NCI-H1436 treated with DMSO at 0.1 percent for 48 hours (cell line): ENCODE measurements at places on chromosomes 2 and 18.

DNA sequence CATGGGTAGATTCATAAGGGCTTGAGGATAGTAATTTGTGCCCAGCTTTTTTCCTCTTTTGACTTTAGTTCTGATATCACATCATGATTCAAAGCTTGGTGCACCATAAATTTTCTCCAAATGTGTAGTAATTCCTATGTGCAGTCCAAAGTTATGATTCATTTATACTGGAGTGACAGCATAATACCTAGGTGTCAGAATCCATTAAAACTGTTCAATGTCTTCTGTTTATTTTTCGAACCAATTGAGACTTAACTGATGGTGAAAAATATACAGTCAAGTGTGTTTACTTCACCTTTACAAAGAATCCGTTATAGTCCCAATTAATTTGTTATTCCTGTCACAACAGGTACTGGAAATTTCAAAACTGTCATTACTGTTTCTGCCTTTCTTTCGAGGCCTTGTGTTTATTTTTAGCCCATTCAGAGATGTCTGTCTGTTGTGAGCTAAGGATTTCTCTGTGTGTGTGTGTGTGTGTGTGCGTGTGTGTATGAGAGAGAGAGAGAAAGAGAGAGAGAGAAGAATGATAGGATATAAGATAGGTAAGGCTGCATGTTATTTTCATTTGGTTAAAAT is 389.7 kb upstream of the ATP5MC3 start:
- no peak for DNase-seq

GRCh38 chr2:59249441-59250306 is 1008.5 kb upstream of the FANCL start:
- DNase-seq: peak; percentile 30

GRCh38 chr2:113285816-113286215 is 7.1 kb upstream of the PAX8 start:
- DNase-seq: no peak

GRCh38 chr2:74025971-74026612 is 41.4 kb downstream of the TET3 start:
- no peak for DNase-seq

DNA sequence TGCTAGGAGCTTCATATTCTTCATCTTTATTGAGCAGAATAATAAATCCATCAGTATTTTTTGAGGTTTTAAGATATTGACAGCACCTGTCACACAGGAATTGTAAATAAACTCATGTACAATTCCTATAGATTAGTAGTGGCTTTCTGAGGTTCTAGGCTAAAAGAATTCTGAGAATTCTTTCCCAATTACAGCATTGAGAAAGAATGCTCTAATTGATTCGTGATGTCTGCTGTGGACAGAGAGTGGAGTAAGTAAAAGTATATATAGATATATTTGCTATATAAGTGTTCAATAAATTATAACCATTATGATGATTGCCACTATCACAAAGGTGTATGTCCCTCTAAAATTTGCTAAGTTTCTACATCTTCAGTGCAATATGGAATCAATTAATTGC is 186.5 kb upstream of the NRP2 start:
- DNase-seq: no peak

GRCh38 chr2:211085056-211085680 is 528.8 kb downstream of the CPS1 start:
- DNase-seq: no peak

DNA sequence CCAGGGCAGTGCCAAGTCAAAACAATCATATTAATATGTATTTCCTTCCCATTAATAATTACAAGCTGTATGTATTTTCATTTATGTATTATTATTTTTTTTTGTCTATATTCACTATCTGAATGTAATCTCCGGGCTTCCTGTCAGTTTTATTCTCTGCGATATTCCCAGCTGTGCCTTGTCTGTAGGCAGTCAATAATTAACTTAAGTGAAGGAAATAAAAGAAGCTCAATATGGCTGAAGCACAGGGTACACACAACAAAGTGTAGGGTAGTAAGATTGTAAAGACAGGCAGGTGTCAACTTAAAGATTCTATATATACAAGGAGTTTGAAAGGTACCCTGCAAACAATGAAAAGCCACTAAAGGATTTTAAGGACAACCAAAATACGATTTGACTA is 122.9 kb downstream of the ROCK1 start:
- DNase-seq: no peak

- DNase-seq: no peak
These were observed 36.9 kb upstream of the RAB31 start for GRCh38 chr18:9671214-9671613.

DNA sequence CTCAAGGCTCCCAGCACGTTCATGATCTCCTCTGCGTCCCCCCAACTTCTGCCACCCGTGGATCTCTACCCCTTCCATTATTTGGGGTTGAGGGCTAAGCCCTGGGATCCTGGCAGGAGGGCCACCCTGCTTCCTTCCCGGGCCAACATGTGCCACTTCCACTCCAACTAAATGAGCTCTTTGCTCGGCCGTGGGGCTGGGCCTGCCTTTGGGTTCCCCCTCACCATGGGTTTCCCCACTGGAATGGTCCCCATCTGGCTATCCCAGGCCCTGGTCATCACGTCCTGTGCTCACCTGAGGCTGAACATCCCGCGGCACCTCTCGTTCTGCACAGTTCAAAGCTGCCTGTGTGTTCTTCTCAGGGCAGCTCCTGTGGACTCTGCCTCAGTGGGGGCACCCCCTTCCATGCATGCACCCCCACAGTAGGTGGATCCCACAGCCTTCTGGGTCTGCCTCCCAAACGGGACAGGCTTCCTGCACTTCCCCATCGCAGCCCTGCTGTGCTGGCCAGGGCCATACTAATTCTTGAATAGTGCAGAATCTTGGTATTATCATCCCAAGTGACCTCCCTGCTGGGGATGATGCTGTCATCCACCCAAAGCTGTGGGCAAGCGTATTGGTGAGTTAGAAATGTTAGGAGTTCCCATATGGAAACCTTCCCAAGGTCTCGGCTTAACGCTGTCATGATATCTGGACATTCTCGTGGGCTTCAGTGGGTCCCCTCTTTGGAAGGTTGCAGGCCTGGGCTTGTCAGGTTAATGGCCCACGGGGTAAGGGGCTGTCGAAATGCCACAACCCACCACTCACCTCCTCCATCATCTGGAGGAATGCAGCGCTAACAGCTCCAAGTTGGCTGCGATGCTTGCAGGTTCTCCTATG is 150.5 kb upstream of the TWIST2 start:
- DNase-seq: no peak

DNA sequence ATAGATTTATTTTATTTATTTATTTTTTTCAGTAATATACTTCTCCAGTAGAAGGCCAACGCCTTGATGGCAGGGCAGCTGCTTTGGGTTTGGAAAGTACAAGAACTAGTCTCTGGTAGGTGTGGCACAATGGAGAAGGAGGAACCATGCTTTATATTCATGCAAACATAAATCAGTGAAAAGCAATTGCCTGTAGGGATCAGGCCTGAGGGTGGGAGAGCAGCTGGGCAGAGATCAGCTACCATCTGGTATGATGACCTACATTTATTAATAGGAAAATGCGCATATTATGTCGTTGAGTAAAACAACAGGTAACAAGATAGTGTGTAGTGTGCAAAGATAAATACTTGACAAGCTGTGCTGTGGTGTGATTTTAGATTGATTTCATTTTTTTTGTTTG is 120.4 kb upstream of the TLK1 start:
- peak; percentile 11 for DNase-seq

DNA sequence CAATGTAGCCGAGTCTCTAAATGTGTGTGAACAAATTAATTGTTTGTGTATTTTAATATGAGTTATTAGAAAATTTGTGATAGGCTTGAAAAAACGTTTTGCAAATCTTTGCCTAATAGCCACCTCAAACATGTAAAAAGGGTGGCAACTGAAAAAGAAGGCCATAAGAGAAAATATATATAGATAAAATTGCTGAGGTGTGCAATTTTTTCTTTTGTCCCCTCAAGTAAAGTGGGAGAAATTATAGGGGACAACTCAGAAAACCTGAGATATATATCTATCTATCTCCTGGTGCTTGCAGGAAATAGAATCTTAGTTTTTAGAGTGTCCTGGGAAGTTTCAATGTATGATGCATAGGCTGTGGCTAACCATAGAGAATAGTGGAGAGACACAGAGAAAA is 201.4 kb upstream of the LRP1B start:
- no peak for DNase-seq

DNA sequence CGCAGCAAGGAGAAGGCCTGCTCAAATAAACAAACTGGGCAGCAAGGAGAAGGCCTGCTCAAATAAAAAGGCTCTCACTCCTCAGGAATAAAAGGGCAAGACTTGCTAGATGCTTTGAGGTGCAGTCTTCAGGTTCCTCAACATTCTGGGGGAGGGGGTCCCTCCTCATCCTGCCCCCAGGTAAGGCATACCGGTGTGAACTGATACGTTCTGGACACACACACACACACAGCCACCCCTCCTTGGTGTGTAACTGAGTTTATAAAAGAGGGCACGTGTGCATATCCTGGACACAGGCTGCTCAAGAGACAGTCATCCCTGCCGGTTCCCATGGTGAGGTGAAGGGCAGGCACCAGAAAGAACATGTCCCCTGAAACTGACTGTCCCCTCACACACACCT is 4.5 kb downstream of the TEX261 start:
- DNase-seq: no peak

GRCh38 chr2:142315346-142315745 is 184.5 kb upstream of the LRP1B start:
- no peak for DNase-seq

GRCh38 chr2:80517316-80517715 is 212.8 kb upstream of the LRRTM1 start:
- DNase-seq: no peak

DNA sequence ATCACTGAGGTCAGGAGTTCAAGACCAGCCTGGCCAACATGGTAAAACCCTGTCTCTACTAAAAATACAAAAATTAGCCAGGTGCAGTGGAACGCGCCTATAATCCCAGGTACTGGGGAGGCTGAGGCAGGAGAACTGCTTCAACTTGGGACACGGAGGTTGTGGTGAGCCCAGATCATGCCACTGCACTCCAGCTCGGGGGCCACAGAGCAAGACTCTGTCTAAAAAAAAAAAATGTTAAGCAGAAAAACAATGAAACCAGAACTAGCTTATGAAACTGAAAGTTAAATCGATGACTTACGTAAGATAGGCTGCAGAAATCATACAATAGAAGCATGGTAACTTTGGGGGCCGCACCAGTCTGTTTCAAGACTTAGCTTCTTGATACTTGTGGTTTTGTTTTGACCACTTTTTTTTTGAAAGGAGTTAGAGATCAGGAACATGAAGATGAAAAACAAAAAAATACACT is 6.2 kb upstream of the GPR155 start:
- DNase-seq: no peak

DNA sequence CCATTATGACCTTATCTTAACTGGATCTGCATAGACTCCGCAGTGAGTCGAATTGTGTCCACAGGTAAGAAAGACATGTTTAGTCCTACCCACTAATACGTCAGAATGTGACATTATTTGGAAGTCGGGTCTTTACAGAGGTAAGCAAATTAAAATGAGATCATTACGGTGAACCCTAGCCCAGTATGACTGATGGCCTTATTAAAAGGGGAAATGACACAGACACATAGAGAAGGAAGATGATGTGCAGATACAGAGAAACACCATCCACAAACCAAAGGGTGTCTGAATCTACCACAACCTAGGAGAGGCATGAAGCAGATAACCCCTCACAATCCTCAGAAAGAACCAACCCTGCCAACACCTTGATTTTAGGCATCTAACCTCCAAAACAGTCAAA is 135.6 kb downstream of the GALNT1 start:
- DNase-seq: no peak

DNA sequence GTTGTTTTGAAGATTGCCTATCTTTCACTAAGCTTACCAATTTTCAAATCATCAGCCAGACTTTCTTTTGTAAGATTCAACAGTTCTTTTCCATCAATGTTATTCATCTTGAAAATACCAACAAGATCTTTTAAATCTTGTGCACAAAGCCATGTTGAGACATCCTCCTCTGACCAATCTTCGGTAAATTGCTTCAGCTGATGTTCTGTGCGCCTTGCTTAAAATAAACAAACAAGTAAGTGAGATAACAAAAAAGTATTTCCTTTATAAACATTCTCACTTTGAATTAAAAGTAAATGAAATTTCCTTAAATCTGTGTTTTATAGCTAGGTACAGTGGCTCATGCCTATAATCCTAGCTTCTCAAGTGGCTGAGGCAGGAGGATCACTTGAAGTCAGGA is 30.3 kb downstream of the WDSUB1 start:
- DNase-seq: no peak

DNA sequence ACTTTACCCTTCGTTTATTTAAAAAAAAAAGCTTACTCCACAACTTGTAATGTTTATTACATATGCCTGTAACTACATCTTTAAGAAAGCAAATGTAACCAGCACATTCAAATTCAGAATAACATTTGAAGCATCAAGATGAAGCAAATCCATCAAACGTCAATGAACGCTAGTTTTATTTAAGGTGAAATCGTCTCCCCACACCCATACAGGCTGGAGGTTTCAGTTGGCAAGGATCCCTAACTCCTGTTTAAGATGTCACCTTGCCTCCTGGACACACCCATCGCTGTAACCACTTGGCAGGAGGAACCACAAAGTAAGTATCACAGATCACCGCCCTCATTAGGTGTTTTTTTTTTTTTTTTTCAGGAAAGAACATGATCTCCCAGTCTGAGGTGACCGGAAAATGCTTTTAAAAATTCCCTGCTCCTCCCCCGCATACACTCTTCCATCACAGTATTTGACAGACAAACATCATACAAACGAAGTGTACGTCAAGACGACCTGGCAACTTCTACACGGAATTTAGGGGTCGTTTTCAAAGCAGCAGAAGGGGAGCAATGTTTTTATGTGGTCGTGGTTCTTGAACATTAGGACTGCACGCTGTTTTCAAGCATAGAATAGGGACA is 19.7 kb upstream of the STPG4 start:
- peak; percentile 37 for DNase-seq

DNA sequence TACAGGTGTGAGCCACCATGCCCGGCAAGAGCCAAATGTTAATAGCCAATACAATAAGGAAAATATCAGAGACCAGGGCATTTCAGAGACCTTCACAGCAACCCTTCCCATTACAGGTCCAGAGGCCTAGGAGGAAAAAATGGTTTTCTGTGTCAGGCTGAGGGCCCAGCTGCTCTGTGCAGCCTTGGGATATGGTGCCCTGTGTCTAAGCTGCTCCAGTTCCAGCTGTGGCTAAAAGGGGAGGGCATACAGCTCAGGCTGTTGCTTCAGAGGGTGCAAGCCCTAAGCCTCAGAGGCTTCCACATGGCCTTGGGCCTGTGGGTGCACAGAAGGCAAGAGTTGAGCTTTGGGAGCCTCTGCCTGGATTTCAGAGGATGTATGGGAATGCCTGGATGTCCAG is 20.1 kb upstream of the CCDC195 start:
- DNase-seq: no peak

DNA sequence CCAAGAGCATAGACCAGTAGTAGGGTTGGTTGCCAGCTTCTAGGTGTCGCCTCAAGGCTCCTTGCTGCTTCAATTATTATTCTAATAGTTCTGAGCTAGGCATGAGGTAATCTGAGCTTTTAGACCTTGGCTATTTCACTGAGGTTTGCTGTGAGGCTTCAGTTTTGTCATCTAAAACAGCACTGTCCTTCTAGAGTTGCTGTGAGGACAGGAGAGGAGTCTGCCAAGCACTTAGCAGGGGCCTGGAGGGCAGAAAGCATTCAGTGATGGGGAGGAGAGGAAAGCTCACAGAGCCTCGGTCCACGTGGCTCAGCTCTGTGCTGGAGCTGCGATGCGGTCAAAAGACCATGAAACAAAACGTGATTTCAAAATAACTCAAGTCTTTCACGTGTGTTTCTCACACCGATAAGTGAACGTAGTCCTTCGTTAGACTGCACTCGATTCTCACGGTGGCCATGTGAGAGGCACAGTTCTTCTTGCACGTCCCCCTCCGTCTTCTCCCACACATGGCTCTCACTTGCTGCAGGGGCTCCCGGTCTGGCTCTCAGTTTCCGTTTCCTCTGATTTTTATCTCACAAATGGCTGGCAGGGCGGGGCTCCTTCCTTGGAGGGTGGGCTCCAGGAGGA is 113.7 kb downstream of the B3GNT2 start:
- no peak for DNase-seq
